Prostate gland (tissue), 2 donors: ENCODE measurements at places on chromosomes 3 and 15. TPM values are rescaled to one million over a fixed set of nuclear protein-coding genes. Genes with fewer than 3 reads are reported as not detected.

The SMCO1 gene
- total RNA-seq: not detected

GRCh38 chr15:63545520-63545919 is 41.1 kb downstream of the USP3 start:
- H3K27me3 ChIP-seq: no peaks in the 10 kb centered on the region
- no peak for DNase-seq
- H3K27ac ChIP-seq: no peak overlapping the region

The TEX55 gene
- total RNA-seq: 6.6 TPM

The UBE2E1 gene
- 77.8 TPM for total RNA-seq

DNA sequence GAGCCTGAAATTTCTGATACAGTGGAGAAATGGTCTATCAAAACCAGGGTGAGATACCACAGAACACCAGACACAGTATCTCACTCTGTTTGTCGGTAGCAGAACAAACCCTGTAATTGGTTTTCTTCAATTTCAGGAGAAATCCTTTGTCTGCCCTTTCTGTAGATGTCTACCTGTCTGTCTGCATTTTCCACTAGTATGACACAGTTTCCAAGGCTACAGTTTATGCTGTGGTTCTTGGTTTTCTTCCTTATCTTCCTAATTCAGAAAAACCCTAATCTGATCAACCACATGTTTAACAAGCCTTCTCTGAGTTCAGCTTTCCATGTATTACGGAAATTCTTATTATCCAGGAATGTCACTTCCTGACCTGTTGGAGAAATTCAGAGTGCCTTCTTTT is 70.8 kb downstream of the SCN11A start:
- no peaks in the 10 kb centered on the region for H3K4me1 ChIP-seq
- no peaks in the 10 kb centered on the region for H3K27me3 ChIP-seq
- DNase-seq: no peak
- H3K27ac ChIP-seq: no peak overlapping the region
- no peaks in the 10 kb centered on the region for H3K36me3 ChIP-seq

DNA sequence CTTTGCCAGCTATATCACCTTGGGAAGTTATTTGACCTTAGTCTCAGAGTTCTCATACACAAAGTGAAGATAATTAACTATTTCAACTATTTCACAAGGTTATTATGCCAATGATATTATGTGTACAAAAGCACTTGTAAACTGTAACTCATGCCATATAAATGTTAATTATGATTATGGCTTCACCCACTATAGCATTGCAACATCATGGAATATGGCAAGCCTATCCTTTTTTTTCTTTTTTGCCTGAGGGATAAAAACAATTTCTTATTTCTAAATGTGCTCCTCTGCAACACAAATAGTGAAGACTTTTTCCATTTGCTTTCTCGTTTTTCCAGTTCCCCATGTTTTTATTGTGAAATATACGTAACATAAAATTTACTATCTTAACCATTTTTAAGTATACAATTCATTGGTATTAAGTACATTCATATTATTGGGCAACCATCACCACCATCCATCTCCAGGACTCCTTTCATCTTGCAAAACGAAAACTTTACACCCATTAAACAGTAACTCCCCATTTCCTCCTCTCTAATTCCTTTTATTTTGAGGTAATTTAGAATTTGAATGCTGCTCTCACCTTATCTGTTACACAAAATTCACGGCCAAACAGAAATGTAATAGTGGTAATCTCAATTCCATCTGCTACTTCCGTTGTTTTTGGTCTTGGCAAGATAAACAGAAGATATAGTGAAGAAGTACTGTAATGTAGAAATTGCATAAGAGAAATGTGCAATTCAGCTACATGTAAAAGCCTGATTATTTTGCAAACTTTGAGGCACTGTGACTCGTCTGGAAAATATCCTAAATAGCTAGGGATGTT is 46.3 kb downstream of the NANOGP8 start:
- H3K27ac ChIP-seq: no peak overlapping the region
- DNase-seq: no peak
- no peaks in the 10 kb centered on the region for H3K4me1 ChIP-seq
- no peak overlapping the region for H3K4me3 ChIP-seq
- H3K27me3 ChIP-seq: no peaks in the 10 kb centered on the region

DNA sequence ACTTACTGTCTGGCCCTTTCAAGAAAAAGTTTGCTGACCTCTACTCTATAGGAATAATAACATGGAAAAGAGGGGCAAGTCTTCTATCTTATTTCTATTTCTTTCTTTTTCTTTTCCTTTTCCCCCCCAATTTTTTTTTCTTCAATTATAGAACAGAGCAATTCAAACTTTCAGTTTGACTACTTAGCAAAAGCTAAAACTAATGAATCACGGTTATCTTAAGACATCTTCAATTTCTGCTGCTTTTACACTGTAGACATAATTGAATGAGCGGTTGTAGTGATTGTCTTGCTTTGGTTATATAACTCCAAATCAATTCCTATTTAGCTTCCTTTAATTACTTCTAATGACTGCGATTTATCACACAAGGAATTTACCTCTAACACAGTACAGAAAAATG is 74.3 kb upstream of the P2RY1 start:
- no peak overlapping the region for H3K27ac ChIP-seq
- DNase-seq: no peak
- H3K27me3 ChIP-seq: no peaks in the 10 kb centered on the region
- no peaks in the 10 kb centered on the region for H3K36me3 ChIP-seq

- no peak overlapping the region for H3K4me3 ChIP-seq
- no peaks in the 10 kb centered on the region for H3K4me1 ChIP-seq
- no peaks in the 10 kb centered on the region for H3K36me3 ChIP-seq
- H3K27me3 ChIP-seq: no peaks in the 10 kb centered on the region
- no peak for DNase-seq
- no peak overlapping the region for H3K27ac ChIP-seq
Measured at GRCh38 chr3:170500462-170500861, 81.8 kb downstream of the CLDN11 start.

The SAMD7 gene
- not detected for total RNA-seq

The GOLGA6L9 gene
- total RNA-seq: 3.6 TPM

- H3K36me3 ChIP-seq: no peaks in the 10 kb centered on the region
- no peak overlapping the region for H3K4me3 ChIP-seq
- DNase-seq: no peak
- no peaks in the 10 kb centered on the region for H3K4me1 ChIP-seq
Measured at GRCh38 chr3:20047976-20048883, 8.0 kb downstream of the KAT2B start.
